ENCODE measurements at places on chromosomes 7 and 10.

DNA sequence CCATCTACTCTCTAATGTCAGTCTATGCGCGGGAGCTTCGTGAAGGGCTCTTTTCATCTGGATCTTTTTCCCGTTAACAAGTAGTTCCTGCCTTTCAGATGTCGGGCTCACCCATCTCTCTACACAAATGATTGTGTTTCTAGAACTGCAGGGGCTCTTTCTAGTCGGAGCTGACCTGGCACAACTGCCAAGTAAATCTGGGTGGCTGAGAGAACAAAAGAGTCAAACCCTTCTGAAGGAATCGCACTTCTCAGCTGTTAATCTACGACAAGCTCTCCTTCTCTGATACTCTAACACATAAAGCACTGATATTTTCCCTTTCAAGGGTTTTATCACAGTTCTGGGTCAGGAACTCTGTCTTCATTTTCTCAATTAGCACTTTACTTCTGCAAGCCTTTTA, 144.7 kb downstream of the NRP1 start:
- peaks cover 59% of the 10 kb centered on the region for H3K36me3 ChIP-seq
- no peaks in the 10 kb centered on the region for H3K27me3 ChIP-seq
- no peak for DNase-seq
- H3K4me1 ChIP-seq, result peaks cover 6% of the 10 kb centered on the region
- no peak overlapping the region for H3K4me3 ChIP-seq

DNA sequence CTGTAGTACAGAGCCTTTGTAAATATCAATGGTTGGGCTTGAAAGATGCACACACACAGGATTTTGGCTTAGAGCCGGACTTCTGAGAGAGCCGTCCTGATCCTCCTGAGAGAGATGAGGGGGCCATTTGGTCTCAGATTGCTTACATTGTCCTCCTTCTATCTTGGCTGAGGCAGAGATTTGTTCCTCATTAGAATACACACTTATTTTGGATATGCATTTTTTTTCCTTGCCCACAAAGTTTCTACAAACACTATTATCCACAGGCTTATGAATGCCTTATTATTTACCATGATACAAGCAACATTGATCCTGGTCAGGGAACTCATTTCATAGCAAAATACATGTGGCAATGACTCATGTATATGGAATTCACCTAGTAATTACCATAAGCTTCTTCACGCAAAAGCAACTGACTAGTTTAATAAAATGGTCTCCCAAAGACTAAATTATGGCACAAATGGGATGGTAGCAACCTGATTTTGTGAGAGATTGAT, 175.3 kb downstream of the MDFIC start:
- no peak for DNase-seq
- no peak overlapping the region for H3K27ac ChIP-seq
- no peaks in the 10 kb centered on the region for H3K27me3 ChIP-seq

GRCh38 chr7:157791261-157791660, 454.5 kb downstream of the DNAJB6 start:
- no peaks in the 10 kb centered on the region for H3K27me3 ChIP-seq
- DNase-seq, result no peak
- H3K4me1 ChIP-seq, result no peaks in the 10 kb centered on the region
- H3K36me3 ChIP-seq, result no peaks in the 10 kb centered on the region
- H3K27ac ChIP-seq, result no peak overlapping the region

DNA sequence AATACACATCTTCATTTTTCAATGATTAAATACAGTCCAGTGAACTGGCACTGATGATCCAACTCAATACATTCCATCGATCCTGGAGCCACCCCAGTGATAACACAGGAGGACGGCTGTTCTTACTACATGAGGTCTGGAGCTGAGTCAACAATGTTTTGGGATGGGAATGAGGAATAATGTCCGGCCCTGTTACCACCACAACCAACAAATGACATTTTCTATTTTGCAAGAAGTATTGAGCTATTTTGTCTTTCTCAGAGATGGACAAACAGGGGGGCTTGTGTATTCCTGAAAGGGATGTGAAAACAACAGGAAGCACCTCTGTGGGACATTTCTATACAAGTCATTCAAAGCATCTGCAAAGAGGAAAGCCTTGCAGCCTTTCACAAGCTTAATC, 249.2 kb downstream of the PARD3 start:
- no peak overlapping the region for H3K4me3 ChIP-seq
- H3K27ac ChIP-seq, result no peak overlapping the region
- H3K4me1 ChIP-seq, result no peaks in the 10 kb centered on the region
- H3K27me3 ChIP-seq, result no peaks in the 10 kb centered on the region

- DNase-seq, result no peak
- H3K4me3 ChIP-seq, result no peak overlapping the region
- H3K36me3 ChIP-seq, result peaks cover 4% of the 10 kb centered on the region
- no peaks in the 10 kb centered on the region for H3K27me3 ChIP-seq
- peak overlapping the region; percentile 75 for H3K27ac ChIP-seq
- H3K4me1 ChIP-seq, result peaks cover 79% of the 10 kb centered on the region
These were observed 12.3 kb downstream of the OGDH start for GRCh38 chr7:44618753-44619152.

DNA sequence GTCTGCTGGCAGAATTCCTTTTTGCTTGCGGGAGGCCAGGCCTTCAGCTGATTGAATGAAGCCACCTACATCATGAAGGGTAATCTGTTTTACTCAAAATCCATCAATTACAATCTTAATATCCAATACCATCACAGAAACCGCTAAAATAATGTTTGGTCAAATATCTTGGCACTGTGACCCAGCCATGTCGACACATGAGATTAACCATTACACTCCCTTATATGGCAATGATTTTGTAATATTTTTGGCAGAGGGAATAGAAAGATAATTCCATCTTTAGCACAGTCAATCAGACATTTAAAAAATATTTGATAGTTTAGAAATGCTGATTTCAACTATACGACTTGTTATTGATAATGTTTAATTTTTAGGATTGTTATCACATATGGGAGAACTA, 36.5 kb upstream of the SLC39A12 start:
- H3K4me1 ChIP-seq, result no peaks in the 10 kb centered on the region
- no peak overlapping the region for H3K27ac ChIP-seq
- no peak overlapping the region for H3K4me3 ChIP-seq
- DNase-seq, result no peak

- H3K4me1 ChIP-seq, result peaks cover 14% of the 10 kb centered on the region
- H3K4me3 ChIP-seq, result peak overlapping the region; percentile 99
- H3K36me3 ChIP-seq, result no peaks in the 10 kb centered on the region
- H3K27ac ChIP-seq, result peak overlapping the region; percentile 100
These were observed 5.7 kb upstream of the TNRC18 start for GRCh38 chr7:5429253-5429856.

- DNase-seq, result no peak
- H3K4me3 ChIP-seq, result no peak overlapping the region
- no peaks in the 10 kb centered on the region for H3K36me3 ChIP-seq
- no peak overlapping the region for H3K27ac ChIP-seq
These were observed 61.3 kb upstream of the PTN start for GRCh38 chr7:137404660-137405317.

- no peaks in the 10 kb centered on the region for H3K27me3 ChIP-seq
- no peaks in the 10 kb centered on the region for H3K36me3 ChIP-seq
- H3K27ac ChIP-seq, result no peak overlapping the region
- no peaks in the 10 kb centered on the region for H3K4me1 ChIP-seq
- H3K4me3 ChIP-seq, result no peak overlapping the region
- DNase-seq, result no peak
These were observed 85.9 kb downstream of the GPR37 start for GRCh38 chr7:124679586-124680225.

DNA sequence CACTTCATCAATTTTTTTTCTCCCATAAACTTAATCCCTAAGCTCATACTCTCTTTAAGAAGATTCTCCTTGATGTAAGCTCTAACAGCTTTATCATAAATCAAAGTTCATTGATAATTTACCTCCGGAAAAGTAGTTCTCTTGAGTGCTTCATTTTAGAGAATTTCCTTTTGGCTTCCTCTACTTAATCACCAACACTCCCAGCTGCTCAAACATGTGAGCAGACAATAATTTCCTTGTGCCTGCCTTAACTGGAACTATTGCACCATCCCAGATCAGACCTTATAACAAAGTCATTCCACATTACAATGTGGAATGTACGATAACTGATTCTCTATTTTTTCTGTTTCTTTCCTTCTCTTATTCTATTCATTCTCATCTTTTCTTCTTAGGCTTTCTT, 5.9 kb downstream of the FEZF1 start:
- no peak overlapping the region for H3K27ac ChIP-seq
- no peak for DNase-seq
- H3K36me3 ChIP-seq, result no peaks in the 10 kb centered on the region
- H3K27me3 ChIP-seq, result no peaks in the 10 kb centered on the region
- H3K4me1 ChIP-seq, result peaks cover 2% of the 10 kb centered on the region

GRCh38 chr10:70856454-70856853, 31.9 kb downstream of the PCBD1 start:
- no peak overlapping the region for H3K27ac ChIP-seq
- no peak overlapping the region for H3K4me3 ChIP-seq
- no peak for DNase-seq

- H3K27ac ChIP-seq, result no peak overlapping the region
- H3K4me1 ChIP-seq, result peaks cover 33% of the 10 kb centered on the region
- no peak for DNase-seq
- no peaks in the 10 kb centered on the region for H3K36me3 ChIP-seq
- H3K27me3 ChIP-seq, result no peaks in the 10 kb centered on the region
- no peak overlapping the region for H3K4me3 ChIP-seq
These were observed 53.6 kb downstream of the KAT6B start for GRCh38 chr10:74880041-74880440.

- DNase-seq, result no peak
- H3K27me3 ChIP-seq, result no peaks in the 10 kb centered on the region
- no peaks in the 10 kb centered on the region for H3K4me1 ChIP-seq
- no peak overlapping the region for H3K4me3 ChIP-seq
These were observed 4.3 kb downstream of the GCK start for GRCh38 chr7:44184873-44185446.

Data from psoas muscle (tissue), 8 donors.